ENCODE measurements at places on chromosomes 5 and 9. TPM values are rescaled to one million over a fixed set of nuclear protein-coding genes. Genes with fewer than 3 reads are reported as not detected.

The TAF11L11 gene
- not detected for total RNA-seq

The FOXD4L5 gene
- total RNA-seq: 0.08 TPM

The PCDHA5 gene
- total RNA-seq: 0.10 TPM

The SLC12A7 gene
- 297 TPM for total RNA-seq

The LCNL1 gene
- total RNA-seq: 0.82 TPM

The SMIM33 gene
- total RNA-seq: not detected

The CAVIN4 gene
- total RNA-seq: 0.82 TPM

The PCDHB12 gene
- total RNA-seq: 0.44 TPM

DNA sequence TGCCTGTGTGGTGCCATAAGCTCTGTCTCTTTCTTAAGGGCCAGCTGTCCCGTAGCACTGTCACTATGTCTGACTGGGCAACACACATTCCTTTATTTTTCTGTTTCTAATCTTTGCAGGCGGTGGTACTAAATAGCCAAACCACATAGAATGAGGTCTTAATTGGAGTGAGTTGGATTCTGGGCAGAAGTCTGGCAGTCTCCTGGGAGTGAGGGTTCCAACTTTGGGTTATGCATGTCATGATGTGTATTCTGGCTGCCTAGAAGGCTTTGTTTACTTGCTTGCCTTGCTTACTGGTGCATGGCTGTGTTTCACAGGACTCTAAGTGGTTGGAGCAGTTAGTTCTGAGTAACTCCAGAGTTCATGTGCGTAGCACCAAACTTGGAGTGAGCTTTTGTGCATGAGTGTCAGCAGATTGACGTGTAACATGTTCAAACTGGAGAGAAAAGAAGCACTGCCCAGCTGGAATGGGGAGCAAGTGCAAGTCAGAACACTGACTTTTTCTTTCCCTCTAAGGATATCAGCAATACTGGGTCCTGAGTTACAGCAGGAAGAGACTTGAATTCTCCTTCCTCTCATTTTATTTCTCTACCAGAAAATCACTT, 185.8 kb downstream of the PCSK1 start:
- DNase-seq: no peak

DNA sequence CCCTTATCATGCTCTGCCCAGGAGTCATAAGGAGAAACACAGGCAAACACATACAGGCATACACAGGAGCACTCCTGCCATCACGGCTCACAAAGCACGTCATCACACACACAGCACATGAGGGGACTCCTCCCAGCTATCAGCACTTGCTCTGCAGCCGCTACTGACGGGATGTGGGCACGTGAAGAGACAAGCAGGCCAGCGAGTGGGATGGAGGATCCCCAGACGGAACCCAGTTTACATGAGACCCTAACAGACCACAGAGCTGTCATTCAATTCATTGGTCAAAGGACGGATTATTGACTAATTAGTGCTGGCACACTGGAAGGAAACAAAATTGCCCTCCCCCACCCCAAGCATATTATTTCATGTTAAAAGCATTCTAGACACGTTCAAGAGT, 53.6 kb downstream of the SEMA4D start:
- no peak for DNase-seq

- DNase-seq: no peak
Observed at GRCh38 chr9:84151640-84152039, 171.0 kb downstream of the RMI1 start.

GRCh38 chr9:71363286-71363961, 242.0 kb upstream of the TRPM3 start:
- no peak for DNase-seq

DNA sequence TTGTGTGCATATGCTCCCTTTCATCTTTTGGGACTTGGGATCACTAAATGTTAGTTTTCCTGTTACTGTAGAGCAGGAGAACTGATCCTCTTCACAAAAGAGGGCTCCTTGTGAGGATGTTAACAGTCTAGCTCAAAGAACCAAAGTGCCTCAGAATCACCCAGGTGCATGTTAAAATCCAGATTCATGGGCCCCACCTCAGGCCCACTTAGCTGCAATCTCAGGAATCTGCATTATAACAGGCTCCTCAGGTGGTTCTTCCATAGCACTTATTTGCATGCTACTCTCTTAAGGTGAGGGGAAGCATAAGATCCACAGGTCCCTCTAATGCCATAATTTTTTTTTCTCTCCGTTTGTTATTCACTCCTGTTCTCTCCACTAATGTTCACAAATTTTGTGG, 14.8 kb upstream of the MEF2C start:
- no peak for DNase-seq

DNA sequence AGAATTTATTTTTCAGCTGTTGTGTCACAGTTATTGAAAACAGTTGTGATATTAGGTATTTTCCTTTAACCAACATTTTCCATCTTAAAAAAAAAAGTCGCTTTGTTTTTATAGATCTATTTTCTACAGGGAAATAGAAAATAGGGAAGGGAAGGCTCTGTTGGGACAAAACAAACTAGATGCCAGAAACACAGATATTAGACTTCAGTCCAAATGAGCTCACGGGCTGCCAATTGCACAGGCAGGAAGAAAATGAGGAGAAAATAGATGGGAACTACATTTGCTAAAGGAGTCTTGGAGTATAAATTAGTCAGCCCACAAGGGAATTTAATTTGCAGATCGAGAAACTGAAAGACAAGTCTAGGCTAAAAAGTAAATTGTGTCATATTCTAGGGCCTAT, 21.4 kb upstream of the ISOC1 start:
- no peak for DNase-seq

GRCh38 chr9:115182264-115182663, 64.3 kb upstream of the TNC start:
- no peak for DNase-seq

GRCh38 chr5:76757049-76757448, 41.1 kb downstream of the F2R start:
- no peak for DNase-seq

DNA sequence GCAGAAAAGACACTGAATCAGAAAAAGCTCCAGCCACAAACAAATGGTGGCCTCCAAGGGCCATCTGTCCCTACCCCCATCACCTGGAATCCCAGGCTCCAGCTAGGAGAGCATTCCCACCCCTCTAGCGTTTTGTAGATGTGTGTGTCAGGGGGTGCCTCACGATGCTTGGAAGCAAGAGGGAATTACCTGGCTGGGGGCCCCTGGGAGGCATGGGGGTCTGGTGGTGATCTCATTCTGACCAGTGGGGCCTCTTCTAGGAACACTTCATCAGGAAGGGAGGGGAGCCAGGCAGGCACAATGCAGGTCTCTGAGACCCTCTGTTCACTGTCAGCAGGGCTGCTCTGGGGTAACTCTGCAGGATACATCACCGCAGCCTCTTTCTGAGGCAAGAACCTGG, 6.0 kb downstream of the SHROOM1 start:
- DNase-seq: no peak

- DNase-seq: no peak
Observed at GRCh38 chr5:9707732-9708462, 77.7 kb upstream of the TAS2R1 start.

DNA sequence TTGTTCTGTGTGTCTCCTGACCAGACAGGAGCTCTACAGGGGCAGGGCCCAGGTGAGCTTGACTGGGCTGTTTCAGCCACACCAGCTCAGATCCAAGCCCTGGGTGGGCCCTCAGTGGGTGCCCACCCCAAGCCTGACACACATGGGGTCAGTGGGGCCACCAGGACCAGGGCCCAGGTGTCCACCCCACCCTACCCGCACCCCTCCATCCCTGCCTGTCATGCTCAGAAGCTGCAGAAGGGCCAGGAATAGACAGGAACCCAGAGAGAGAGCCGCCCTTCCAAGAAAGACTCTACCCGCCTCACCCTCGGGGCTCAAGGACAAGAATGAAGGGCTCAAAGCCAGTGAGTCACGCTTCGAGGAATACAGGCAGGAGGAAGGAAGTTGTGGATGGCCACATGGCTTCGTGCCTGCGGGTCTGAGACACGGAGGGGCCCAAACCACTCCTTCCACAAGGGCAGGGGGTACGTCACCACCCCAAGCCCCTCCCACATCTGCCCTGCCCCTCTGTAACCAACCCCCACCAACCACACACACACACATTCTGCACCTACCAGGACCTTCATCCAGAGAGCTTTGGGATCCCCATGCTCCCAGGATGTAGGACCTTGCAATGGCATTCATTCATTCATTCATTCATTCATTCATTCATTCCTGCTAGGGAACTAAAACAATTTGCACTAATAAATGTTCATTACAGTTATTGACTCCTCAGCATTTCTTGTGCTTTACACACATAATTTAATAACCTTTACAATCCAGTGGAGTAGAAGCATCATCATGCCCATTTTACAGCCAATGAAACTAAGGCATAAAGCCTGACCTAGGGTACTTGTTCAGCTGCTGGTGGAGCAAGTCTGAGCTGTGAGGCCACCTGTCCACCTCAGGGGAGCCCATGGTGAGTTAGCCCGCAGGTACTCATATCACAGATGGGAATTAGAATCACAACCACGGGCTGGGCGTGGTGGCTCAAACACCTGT, 55.9 kb upstream of the STXBP1 start:
- DNase-seq: no peak

DNA sequence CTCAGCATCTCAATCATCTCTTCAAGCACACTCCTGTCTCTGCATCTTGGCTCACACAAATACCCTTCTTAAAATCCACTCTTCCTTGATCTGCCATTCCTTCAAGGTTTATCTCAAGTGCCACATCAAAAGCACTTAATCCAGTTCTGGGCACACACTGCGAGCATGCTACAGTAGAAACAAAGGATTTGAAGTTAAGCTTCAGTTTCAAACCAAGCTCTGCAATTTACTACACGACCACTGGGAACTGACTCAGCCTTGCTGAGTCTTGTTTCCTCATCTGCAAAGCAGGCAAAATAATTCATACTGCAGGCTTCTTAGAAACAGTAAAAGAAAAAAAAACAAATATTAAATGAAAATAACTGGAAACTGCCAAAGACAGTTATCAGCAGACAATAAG, 50.5 kb upstream of the CTNNAL1 start:
- DNase-seq: no peak

DNA sequence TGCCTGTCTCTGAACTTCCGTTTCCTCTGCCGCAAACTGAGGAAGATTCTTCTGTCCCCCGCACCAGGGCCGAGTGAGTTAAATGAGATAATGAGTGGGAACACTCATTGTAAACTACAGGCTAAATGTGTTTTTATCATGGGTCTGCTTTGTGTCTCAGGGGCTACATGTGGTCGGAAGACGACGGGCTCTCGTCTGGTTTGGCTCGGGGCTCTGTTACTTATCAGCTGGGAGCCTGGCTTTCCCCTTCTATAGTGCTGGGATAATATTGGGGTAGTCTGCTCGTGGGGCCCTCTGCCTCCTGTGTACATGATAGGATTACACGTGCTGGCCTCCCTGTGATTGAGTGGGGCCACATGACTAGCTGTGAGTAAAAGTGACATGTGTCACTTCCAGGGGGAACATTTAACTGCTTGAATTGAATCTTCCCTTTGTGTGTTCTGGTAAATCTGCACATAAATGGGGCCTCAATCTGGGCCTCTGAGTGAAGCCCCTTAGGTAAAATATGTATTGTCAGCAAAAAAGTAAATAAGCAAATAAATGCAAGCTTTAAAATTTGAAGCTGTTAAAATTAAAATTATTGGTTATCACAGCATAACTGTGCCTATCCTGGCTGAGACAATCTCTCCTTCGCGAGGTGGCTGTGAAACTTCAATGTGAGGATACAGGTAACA, 86.9 kb upstream of the SH3PXD2B start:
- DNase-seq: no peak

GRCh38 chr5:64794053-64794770, 25.5 kb downstream of the CWC27 start:
- no peak for DNase-seq
